NCI-H446 (cell line): ENCODE measurements at places on chromosomes 7 and 10.

DNA sequence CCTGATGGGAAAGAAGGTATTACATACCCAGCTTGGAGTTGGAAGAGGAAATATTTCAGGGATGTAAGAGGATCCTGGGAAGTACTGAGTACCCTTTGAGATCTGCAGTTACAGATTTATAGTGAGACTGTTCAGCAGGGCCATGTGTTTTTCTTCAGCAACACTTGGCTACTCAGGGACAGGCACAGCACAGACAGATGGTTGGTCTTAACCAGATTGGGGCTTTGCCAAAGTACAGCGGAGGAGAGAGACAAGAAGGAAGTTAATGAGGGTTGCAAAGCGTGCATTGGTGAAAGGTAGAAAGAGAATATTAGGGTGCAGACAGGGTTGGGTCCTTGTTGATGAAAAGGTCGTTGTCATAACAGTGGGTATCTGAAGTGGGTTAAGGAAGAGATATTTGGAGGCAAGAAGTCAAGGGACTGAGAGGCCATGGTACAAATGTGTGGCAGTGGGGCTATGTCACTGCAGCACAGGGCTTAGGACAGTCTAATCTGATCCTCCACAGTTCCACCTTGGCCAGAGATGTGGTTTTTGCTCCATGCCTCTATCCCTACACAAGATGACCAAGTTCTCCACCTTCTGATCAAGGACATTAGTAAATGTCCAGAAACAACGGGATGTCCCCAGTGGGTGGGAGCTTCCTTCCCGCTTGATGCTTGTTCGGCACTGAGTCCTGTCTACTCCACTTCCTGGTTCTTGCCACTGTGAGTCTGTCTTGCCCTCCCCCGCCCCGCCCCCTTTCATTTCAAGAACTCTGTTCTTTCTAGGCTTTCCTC lies 18.9 kb upstream of the DNAJC1 start:
- peak; percentile 77 for DNase-seq

- DNase-seq, result no peak
Measured at GRCh38 chr7:1078985-1079384, 8.9 kb upstream of the GPER1 start.

GRCh38 chr10:116774728-116775151 lies 32.4 kb upstream of the HSPA12A start:
- DNase-seq, result no peak

GRCh38 chr7:101856473-101857357 lies 39.3 kb downstream of the CUX1 start:
- no peak for DNase-seq

- no peak for DNase-seq
Measured at GRCh38 chr7:36198854-36199266, 45.8 kb downstream of the EEPD1 start.

DNA sequence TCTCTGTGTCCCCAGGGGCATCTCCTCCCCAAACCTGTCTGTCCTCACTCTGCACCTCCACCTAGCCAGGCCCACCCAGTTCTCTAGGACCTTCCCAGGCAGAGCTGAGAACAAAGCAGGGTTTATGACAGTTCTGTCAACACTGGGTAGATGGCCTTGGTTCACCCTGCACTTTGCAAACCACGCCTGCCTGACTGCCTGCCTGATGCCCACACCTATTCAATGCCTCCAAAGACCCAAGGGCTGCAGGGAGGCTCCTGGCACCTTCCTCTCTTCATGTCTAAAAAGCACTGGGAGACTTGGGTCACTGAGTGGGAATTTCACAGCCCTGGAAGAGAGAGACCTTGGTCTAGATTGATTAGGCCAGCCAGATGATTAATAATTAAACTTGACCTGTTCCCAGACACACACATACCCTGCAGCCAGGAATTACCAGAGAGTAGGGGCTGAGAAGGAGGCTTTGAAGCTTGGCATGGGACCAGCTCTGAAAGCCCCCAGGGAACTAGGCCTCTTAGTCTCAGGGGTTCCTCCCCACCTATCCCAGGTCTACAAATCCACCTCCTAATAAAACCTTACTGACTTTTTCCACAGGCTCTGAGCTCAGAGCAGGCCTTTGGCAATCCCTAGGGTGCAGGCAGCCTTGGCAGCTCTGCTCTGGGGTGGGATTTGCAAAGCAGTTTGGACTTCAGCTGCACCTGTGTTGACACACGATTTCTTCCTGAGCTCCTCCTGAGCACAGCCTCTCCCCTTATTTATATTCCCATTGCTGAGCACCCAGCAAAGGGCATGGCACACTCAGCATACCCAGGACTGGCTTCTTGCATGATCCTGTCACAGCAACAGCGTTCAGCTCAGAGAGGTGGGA lies 25.7 kb upstream of the PDCD4 start:
- no peak for DNase-seq

DNA sequence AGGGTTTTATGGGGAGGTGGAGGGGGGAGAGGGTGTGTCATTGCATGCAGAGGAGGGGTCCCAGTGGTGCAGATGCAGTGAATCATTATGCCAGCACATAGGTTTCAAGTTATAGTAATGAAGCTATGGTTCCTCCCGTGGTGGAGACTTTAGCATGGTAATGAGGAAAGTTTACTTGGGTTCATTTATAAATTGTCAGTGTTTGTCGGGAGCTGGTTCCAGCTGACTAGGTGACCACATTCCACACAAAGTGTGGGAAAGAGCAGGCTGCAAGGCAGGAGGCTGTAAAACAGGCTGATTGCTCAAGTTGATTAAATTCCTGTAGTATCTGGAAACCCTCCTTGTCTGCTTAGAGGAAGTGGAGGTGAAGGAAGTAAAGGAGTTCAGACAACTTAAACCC lies 78.9 kb downstream of the SRI start:
- DNase-seq, result no peak

DNA sequence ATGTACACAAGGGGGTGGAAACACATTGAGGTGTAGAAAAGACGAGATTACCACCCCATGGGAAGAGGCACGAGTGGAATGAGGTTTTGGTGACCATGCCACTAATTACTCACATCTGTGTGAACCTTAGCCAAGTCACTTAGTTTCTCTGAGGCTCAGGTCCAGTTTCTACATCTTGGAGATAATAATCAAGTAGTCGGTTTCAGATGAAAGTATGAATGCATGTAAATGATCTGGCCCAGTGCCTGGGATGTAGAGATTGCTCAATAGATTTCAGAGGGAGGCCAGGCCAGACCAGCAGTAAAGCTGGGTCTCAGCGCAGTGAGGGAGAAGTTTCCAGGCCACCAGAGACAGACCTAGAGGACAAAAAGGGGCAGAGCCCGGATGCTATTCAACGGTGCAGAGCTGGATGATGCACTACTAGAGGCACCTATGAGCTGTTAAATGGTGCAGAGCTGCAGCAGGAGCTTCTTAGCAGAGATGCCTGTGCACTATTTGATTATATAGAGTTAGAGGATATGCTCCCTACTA lies 725.1 kb downstream of the GRID1 start:
- no peak for DNase-seq

DNA sequence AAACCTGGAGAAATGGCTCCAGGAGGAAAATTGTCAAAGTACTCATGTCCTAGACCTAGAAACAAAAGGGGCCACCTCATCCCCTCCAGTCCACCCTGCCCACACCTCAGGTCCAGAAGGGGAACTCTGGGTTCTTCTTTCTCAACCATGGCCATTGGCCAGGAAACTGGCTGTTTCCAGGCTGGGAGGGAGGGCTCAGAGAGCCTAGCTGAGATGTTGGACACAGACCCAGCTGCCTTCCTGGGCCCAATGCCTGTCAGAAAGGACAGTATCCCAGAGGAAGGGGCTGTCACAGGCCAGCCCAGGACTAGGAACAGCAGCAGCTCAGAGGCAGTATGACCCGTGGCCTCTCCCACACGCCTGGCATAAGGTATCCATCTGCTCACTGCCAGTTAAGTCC lies 9.6 kb downstream of the GRID1 start:
- DNase-seq, result no peak

- peak; percentile 71 for DNase-seq
Measured at GRCh38 chr10:11397980-11398580, 213.4 kb downstream of the USP6NL start.

GRCh38 chr7:93981480-93981874 lies 22.7 kb downstream of the BET1 start:
- DNase-seq, result no peak

GRCh38 chr10:9096288-9096687 lies 1041.8 kb downstream of the GATA3 start:
- no peak for DNase-seq

DNA sequence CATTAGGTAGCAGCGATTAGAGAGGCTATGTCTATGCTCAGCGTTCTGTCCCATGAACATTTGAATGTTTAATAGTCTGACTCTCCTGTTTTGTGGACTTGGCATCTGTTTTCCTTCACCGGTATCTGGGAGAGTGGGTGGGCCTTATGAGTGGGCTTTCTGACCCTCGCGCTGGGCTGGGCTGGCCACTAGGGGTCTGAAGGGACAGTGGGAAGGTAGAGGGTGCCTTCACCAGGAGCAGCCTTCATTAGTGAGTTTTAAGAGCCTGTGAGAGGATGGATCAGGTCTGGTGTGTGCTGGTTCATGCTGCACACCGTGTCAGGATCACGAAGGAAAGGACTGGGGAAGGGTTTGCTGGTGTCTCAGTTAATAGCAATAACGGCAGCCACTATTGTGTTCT lies 33.4 kb downstream of the DCLRE1A start:
- no peak for DNase-seq

DNA sequence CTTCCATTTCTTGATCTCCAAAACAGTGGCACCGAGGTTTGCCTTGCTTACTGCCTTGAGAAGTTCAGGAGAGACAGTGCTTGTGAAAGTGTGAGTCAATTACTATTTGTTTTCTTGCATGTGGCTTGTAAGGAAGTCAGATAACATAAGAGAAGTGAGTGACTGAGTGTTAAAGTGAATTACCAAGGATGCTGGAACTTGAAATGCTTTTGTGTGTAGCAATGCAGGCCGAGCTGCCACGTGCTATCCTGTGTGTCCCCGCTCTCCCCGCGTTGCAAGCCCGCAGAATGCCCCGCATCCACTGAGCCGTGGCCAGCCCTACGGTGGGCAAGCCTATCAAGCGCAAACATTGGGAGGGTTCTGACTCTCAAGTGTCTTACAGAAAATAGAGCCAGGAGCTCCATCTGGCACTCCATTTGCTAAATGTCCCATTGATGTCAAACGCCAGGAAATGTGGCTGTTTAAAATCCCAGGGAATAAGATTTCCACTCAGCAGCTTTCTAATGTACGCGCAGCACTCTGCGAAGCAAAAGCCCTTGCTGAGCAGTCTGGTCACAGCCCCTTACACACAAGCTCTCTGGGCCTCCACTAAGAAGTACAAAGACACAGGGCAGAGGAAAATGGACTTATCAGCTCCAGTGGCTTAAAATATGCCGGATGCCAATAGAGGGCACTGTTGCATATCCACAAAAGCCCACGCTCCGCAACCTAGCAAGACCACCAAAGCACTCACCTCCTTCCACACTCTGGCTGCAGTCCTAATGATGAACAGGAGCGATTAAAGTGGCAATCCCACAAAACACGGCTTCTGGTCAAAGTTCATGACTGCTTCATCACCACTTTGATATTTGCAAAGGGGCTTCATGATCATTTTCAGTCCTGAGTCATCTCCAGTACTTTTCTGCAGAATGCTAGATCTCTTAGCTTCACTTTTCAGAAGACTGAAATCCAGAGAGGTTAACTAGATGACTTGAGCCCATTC lies 158.0 kb upstream of the ITGB1 start:
- no peak for DNase-seq

GRCh38 chr7:155745737-155746136 lies 66.5 kb downstream of the SHH start:
- DNase-seq, result no peak

GRCh38 chr10:60508831-60509230 lies 119.2 kb upstream of the ANK3 start:
- peak; percentile 4 for DNase-seq

DNA sequence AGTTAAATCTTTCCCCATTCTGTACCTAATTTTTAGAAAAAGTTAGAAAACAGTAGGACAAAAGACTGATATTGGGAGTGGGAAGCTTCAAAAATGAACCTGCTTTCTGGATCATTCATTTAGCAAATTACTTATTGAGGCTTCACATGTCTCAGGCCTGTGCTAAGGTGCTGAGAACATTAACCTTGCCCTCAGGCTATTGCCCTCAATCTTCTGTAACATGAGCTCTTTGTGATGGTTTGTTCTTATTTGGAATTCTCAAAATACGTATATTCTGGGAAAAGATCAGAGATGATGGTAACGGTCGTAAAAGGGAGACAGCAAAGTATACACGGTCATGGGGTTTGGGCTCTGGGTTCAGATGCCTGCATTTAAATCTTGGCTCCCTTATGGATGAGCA lies 39.5 kb upstream of the PRKG1 start:
- no peak for DNase-seq

DNA sequence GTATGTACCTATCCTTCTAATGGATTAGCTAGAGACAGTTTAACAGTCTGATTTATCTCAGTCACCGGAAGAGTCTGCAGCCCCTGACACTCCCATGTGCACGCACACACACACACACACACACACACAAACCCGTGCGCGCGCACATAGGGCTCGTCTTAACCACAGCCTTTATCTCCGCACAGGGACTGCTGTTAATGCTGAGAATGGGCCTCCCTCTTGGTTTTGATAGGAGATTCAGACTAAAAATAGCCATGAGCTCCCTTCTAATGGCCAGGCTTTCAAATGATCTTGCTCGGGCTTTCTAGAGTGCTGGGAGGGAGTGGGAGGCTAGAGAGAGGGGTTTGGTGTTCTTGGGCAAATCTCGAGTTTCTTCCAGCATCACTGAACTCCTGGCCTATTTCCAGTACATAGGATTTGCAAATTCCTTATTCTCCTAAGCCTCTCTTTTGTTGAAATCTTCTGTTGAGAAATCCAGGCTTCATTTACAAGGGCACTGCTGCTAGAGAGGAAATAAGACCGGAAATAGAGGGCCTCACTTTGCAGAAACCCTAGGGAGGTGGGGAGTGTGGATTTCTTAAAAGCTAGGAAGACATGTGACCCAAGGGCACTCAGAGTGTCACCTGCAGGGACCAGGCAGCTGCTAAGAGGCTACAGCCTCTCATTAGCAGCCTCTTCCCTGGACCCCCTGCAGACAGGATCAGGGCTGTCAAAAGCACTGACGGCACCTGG lies 2.4 kb downstream of the TMEM72 start:
- no peak for DNase-seq

- peak; percentile 36 for DNase-seq
Measured at GRCh38 chr10:60167050-60167449, 222.6 kb downstream of the ANK3 start.

GRCh38 chr7:84251277-84251781 lies 56.7 kb upstream of the SEMA3A start:
- DNase-seq, result peak; percentile 33

DNA sequence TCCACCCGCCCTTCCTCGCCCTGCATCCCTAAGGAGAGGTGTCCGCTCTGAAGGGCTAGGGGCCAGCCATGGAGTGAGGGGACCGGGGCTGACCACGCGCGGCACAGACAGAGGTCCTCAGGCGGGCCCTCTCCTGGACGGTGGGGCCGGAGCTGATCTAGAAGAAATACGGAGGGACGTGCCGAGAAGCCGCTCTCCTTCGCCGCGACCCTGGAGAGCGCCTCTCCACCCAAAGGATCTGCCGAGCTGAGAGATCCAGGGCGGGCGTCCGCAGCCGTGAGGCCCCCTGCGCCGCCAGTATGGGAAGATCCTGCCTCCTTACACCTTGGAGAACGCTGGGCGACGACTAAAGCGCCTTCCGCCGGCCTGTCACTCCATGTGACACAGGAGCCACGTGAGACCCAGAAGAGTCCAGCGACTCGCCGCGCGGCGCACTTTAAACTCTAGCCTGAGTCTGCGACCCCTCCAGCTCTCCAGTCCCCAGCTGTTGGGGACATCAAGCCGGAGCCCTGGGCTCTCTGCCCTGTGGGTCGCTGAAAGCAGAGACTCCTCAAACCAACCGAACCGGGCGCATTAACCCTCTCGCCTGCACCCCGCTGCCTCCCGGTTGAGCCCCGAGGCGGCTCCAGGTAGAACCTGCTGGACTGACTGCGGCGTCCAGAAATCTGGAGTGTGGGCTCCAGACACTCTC lies 1.5 kb upstream of the SFMBT2 start:
- no peak for DNase-seq
